ENCODE measurements at places on chromosomes 12 and 14.

DNA sequence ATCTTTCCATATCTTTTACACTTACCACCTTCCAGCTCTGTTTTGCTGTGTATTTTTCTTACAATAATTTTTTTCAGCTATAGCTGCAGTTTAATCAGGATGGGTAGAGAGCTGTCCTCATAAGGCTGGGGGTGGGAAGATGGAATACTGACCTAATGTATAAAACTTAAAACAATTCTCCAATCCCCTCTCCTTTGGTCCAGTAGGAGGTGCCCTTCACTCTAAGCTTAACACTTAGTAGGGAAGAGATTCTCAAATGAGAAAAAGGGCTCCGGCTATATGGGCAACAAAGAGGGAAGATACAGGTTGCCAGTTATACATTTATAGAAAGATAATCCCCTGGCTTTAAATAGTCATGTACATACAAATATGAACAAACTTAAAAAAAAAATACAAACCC, 2.8 kb downstream of the ORMDL2 start:
- peaks cover 42% of the 10 kb centered on the region for H3K36me3 ChIP-seq
- no peaks in the 10 kb centered on the region for H3K27me3 ChIP-seq
- no peak overlapping the region for H3K27ac ChIP-seq
- H3K4me3 ChIP-seq = no peak overlapping the region

DNA sequence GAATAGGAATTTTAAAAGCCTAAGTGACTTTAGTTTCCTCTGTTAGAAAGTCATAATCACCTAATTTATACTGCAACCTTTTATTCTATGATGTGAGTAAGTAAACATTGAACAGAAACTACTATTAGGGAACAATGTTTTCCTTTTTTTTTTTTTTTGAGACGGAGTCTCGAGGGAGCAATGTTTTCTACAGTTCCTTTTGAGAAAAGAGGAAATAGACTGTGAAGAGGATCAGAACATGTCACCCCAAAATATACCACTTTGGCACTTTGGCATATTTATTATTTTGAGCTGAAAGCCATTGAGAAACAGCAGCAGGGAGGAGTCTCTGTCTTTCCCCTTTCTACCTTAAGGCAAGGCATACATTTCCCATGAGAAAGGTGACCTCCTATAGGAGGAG, 162.7 kb upstream of the CNOT2 start:
- DNase-seq = no peak
- H3K36me3 ChIP-seq = no peaks in the 10 kb centered on the region
- no peak overlapping the region for H3K27ac ChIP-seq
- no peaks in the 10 kb centered on the region for H3K27me3 ChIP-seq

DNA sequence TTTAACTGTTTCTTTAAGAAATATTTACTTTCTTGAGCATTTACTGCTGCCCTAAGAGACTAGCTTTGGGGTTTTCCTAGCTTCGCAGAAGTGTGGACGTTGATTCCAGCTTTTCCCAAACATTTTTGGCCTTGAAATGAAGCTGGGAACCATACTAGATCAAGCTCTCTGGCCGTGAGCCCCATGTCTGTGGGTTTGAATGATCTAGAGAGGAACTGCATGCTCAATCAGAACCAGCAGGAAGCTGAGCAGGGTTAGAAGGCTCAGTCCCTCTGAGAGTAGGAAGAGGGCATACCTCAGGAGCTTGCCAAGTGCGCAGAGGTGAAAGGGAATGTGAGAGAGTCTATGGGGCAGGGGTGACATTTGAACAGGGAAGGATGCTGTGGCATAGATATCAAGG, 292.1 kb downstream of the CACNA1C start:
- no peaks in the 10 kb centered on the region for H3K4me1 ChIP-seq
- peaks cover 21% of the 10 kb centered on the region for H3K27me3 ChIP-seq
- H3K4me3 ChIP-seq = no peak overlapping the region
- H3K36me3 ChIP-seq = no peaks in the 10 kb centered on the region

DNA sequence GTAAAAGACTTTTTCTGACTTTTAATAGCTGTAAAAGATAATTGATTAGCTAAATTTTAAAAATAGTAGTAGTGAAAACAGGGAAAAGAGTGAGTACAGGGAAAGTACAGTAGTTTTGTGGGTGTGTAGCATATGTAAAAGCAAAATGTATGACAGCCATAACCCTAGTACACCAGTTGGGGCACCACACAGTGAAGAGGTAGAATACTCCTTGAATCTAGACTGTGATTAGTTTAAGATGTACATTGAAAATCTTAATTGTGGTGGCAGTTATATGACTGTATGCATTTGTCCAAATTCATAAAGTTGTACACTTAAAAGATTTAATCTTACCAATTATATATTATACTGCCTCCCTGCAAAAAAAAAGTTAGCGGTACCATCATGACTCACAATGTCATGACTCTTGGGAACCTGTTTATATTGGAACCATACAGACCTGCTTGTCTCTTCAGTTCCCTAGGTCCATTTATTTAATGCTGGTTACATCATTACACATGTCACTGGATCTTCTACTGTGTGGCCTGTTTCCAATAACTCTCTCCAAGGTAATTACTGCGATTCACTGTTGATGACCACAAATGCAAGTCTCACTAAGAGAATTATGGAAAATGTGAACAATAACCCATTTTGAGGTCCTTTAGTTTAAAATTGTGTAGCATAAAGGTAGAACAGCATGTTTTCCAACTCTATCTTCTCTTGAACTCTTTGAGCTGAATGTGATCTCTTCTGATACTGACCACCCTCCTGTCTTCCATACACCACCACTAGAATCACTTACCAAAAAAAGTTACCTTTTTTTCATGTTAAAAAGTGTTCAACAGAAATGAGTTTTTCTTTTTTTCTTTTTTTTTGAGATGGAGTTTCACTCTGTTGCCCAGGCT, 264.2 kb upstream of the AMIGO2 start:
- no peaks in the 10 kb centered on the region for H3K36me3 ChIP-seq
- no peak overlapping the region for H3K27ac ChIP-seq
- H3K4me3 ChIP-seq = no peak overlapping the region
- peaks cover 12% of the 10 kb centered on the region for H3K4me1 ChIP-seq
- DNase-seq = no peak

DNA sequence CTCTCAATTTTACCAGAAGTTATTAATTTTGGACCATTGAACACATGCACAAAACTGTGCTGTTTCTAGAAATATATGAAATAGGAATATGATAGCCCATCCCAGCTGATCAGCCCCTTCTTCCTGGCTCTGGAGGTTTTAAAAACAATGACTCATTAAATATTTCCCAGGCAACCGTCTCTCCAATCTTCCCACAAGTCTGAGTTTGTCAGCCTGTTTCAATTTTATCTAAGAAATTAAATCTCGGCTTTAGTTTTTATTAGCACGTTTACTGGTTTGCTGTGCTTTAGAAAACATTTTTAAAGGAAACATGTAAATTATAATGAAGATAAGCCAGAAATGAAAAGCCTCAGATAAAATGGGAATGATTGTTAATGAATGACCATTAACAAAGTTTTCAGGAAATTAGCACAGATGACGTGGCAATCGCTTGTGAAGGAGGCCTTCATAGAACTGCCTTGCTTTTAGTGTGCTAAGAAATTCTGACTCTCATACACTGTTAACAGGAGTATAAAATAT, 89.3 kb upstream of the RAP1B start:
- peaks cover 7% of the 10 kb centered on the region for H3K27me3 ChIP-seq
- DNase-seq = no peak
- H3K27ac ChIP-seq = no peak overlapping the region
- H3K4me1 ChIP-seq = no peaks in the 10 kb centered on the region
- H3K36me3 ChIP-seq = no peaks in the 10 kb centered on the region

DNA sequence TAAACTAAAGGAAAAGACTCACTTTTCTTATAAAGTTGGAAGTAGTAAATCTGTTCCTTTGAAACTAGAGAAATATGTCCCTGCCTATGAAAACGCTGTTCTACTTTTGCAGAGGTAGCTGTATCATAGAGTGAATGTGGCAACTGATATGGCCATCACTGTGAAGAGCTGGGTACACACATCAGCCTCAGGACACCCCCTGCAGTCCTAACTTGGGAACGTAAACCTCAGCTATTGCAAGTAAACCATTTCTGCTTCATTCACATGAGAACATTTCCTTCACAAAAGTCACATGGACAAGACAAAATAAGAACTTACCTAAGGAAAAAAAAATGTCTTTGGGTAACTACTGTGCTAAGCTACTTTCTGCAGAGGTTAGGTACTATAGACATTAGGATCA, 233.3 kb upstream of the PPFIA2 start:
- H3K27ac ChIP-seq = no peak overlapping the region
- no peaks in the 10 kb centered on the region for H3K27me3 ChIP-seq
- no peak overlapping the region for H3K4me3 ChIP-seq
- H3K4me1 ChIP-seq = no peaks in the 10 kb centered on the region
- no peaks in the 10 kb centered on the region for H3K36me3 ChIP-seq

DNA sequence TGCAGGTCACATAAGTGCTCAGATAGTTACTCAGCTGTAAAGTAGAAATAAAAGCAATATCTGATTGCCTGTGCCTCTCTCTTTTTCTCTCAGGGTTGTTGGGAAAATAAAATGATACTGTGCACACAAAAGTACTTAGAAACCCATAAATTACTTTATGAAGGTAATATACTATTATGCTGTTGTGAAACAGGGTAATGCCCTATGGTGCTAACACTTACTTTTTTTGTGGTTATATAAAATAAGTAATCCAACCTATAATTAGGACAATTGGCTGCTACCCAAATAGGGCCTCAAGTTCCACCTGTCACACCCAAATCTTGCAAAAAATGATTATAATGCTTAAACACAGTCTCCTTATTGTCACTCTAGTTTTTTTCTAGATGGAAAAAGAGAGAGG, 50.6 kb downstream of the DAAM1 start:
- peaks cover 7% of the 10 kb centered on the region for H3K27me3 ChIP-seq
- H3K27ac ChIP-seq = no peak overlapping the region
- H3K4me1 ChIP-seq = no peaks in the 10 kb centered on the region
- H3K36me3 ChIP-seq = no peaks in the 10 kb centered on the region
- no peak for DNase-seq
- H3K4me3 ChIP-seq = no peak overlapping the region

- no peaks in the 10 kb centered on the region for H3K4me1 ChIP-seq
- no peak overlapping the region for H3K4me3 ChIP-seq
- H3K27ac ChIP-seq = no peak overlapping the region
- DNase-seq = no peak
- no peaks in the 10 kb centered on the region for H3K36me3 ChIP-seq
Observed at GRCh38 chr14:99715266-99716000, 31.3 kb downstream of the CYP46A1 start.

DNA sequence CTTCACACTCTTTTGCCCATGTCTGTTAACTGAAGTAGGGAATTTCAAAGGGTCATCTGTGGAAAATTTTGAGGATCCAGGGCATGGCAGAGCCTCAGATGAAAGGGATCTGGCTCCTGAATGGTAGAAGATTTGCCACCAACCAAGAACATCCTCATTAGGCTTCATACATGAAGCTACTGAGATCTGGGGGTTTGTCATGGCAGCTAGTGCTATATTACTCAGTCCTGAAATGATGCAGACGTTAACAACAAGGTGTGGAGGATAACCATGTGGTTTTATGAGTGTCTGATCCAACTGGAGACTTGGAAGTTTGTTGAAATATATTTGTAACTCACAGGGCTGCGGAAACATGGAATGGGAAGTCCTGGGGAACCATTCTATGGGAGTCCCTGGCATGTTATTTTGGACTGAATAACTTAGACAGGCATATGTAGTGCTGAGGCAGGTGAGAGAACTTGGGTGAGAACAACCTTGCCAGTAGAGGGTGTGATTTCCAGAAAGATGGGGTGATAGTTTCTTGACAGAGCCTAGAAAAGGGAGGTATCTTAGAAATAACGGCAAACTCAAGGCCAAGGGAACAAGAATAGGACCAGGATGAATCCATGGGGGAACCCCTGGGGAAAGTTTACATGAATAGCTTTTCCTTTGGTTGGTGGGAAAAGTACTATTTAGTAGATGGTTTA, 42.0 kb upstream of the C12orf75 start:
- H3K27me3 ChIP-seq = no peaks in the 10 kb centered on the region
- DNase-seq = no peak
- H3K4me3 ChIP-seq = no peak overlapping the region
- peaks cover 9% of the 10 kb centered on the region for H3K4me1 ChIP-seq

- no peaks in the 10 kb centered on the region for H3K27me3 ChIP-seq
- no peak for DNase-seq
- H3K4me1 ChIP-seq = no peaks in the 10 kb centered on the region
- H3K27ac ChIP-seq = no peak overlapping the region
Observed at GRCh38 chr14:90569606-90570387, 173.0 kb downstream of the CALM1 start.

GRCh38 chr12:45615268-45615667, 114.2 kb upstream of the ARID2 start:
- H3K27ac ChIP-seq = no peak overlapping the region
- no peak for DNase-seq
- peaks cover 3% of the 10 kb centered on the region for H3K4me1 ChIP-seq
- H3K4me3 ChIP-seq = no peak overlapping the region
- H3K36me3 ChIP-seq = no peaks in the 10 kb centered on the region
- H3K27me3 ChIP-seq = peaks cover 29% of the 10 kb centered on the region
